ENCODE measurements at places on chromosomes 5 and 9. TPM values are rescaled to one million over a fixed set of nuclear protein-coding genes. Genes with fewer than 3 reads are reported as not detected.

DNA sequence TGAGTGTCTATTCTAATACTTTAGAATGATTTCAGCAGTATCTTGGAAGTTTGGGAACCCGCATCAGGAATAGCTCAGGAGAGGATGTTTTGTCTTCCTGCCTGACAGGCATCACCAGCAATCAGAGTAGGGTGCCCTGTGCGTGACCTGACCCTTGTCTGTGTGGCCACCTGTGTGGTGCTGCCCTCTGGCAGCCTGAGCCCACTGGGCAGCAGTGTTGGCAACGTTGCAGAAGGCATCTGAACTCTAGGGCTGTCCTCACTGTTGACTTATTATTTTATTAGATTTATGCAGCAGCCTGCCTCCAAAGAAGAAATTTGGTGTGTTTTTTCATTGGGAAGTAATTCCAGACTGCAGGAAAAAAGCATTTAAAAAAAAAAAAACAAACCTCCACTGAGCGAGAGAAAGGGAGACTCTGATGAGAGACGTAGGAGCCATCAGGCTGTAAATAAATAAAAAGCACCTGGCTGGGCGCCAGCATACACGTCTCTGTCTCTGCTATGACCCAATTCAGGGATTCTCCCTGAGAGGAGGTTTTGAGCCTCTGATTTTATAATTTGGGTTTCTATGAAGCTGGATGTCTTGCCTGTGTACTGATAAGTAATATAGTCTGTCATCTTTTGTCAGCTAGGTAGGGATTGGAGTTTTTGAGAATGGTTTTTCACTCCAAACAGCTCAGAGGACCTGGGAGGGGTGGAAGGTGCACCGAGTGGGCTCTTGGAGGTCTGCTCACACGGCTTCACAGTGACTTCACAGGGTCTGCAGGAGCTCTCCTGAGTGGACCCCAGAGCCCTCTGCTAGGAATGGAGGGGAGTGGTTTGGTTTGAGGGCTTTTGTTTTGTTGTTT lies 49.0 kb downstream of the FAM78A start:
- DNase-seq: peak; percentile 37

DNA sequence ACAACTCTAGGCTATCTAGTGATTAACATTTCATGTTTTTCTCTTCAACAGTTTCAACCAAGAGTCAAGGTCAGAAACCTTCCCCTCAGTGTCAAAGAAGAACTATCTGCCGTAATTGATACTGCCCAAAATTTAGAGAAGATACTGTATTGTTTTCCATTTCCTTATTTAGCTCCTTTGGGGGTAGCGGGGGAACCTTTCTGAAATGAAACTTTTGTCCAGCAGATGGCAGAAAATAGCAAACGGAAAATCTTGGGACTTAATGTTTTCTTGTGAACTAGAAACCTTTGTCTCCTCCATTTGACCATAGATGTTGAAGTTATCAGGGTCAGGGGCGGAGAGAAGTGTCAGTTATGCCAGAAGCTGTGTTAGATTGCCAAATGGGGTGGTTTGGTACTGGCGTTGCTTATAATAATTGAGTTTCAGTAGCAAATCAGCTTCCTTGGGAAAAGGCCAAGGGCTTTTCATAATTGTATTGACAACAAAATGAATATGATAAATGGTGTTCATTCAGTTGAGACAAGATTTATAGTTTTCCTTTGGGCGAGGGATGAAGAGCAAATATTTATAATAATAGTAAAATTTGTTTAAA lies 101.7 kb upstream of the TLX3 start:
- peak; percentile 66 for DNase-seq

GRCh38 chr5:180116077-180116999 lies 44.8 kb upstream of the RNF130 start:
- DNase-seq: no peak

- no peak for DNase-seq
These were observed 54.0 kb downstream of the DOCK8 start for GRCh38 chr9:268616-269015.

DNA sequence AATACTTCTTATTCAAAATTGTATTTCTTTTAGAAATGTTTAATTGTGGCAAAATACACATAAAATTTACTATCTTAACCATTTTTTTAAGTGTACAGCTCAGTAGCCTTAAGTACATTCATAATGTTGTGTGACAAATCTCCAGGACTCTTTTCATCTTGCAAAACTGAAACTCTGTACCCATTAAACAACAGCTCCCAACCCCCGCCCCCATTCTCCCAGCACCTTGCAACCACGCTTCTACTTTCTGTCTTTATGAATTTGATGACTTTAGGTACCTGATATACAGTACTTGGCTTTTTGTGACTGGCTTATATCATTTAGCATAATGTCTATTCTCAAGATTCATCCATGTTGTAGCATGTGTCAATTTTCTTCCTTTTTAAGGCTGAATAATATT lies 2.8 kb upstream of the IL5 start:
- DNase-seq: no peak

DNA sequence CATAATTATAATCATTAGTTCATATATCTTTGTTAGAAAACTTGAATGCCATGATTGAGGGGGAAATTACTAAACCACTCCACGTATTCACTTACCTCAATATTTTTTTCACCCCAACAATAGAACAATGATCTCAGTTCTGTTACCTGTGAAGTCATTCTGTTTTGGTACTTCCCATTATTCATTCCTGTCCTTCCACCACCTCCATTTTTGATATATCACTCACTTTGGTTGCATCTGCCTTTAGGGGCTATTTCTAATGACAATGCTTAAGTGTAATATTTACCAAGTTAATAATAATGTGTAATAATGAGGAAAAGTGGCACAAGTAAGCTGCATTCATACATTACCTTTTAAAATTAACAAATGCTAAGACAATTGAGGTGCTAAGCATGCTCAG lies 218.4 kb downstream of the SPATA31D1 start:
- no peak for DNase-seq

GRCh38 chr9:35226651-35227050 lies 64.8 kb downstream of the UNC13B start:
- DNase-seq: no peak

DNA sequence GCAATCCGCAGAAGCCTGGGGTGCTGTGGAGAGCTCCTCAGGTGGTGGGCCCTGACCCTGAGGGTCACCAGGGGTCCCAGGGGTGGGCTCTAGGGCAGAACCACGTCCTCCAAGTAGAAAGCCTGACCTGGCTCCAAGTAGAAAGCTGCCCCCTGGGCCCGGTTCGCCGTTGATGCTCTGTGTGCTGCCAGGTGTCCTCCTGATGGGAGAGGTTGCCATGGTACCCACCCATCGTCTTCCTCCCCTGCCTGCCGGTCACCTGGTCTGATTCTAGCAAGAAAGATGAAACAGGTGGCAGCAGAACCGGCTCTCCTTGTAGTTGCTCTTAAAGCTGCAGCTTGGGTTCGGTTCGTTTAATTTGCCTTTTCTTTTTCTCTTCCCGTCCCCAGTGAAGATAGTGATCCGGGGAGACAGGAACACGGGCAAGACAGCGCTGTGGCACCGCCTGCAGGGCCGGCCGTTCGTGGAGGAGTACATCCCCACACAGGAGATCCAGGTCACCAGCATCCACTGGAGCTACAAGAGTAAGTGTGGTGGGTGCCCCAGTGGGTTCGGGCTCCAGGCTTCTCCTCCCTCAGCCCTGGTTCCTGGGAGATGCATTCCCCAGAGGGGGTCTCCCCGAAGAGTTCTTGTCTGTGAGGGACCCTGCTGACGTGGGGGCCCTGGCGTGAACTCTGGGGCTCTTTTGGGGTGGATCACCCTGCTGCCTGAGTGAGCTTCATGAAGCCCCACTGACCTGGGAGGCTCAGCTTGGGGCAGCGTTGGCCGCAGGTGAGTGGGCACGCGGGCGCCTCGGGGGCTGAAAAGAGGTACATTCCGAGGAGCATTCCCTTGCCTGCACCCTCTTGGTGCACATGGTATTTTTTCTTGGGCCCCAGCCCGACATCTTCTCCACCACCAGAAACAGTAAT lies 15.6 kb downstream of the RABL6 start:
- DNase-seq: no peak

GRCh38 chr9:111274737-111275136 lies 55.3 kb downstream of the OR2K2 start:
- no peak for DNase-seq

DNA sequence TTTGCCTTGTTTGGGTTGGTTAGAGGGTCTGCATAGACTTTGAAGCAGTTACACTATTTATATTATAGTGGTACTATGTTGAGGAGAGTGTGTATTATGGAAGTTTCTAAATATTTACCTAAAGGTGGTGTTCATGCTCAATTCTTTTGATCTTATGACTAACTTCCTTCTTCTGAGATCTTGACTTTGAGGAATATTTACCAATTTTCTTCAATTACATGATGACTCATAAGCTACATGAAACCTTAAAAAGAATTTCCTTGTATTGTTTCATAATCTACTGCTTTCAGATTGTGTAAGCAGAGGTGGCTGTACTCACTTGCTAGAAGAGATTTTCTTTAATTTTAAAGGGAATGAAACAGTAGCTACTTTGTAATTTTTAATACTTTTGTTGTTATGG lies 276.1 kb downstream of the TAF11L14 start:
- DNase-seq: no peak

- DNase-seq: no peak
These were observed 10.9 kb upstream of the FRMPD1 start for GRCh38 chr9:37639841-37640240.

GRCh38 chr9:121283080-121283398 lies 15.1 kb downstream of the GSN start:
- peak; percentile 77 for DNase-seq

- no peak for DNase-seq
These were observed 626 bp downstream of the PSD2 start for GRCh38 chr5:139796061-139796806.

- DNase-seq: no peak
These were observed 53.6 kb downstream of the CWC27 start for GRCh38 chr5:64822320-64822719.

GRCh38 chr9:132485393-132485792 lies 75.4 kb downstream of the CFAP77 start:
- no peak for DNase-seq

DNA sequence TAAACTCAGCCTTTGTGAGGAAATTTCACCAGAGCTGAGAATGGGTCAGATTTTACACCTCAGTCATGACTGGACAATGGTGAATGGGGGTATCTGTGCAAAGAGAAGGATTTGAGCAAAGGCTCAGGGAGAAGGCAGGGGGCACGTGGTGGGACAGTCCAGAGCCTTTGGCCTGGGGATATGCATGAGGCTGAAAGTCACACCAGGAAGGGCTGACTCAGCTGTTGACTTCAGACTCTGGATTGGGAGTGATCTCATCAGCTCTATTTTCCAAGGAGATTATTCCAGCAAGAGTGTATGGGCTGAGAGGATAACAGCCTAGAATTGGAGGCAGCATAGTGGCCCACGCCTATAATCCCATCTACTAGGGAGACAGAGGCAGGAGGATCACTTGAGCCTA lies 53.6 kb downstream of the SAXO1 start:
- peak; percentile 59 for DNase-seq

GRCh38 chr5:16550316-16550952 lies 66.4 kb downstream of the RETREG1 start:
- no peak for DNase-seq

DNA sequence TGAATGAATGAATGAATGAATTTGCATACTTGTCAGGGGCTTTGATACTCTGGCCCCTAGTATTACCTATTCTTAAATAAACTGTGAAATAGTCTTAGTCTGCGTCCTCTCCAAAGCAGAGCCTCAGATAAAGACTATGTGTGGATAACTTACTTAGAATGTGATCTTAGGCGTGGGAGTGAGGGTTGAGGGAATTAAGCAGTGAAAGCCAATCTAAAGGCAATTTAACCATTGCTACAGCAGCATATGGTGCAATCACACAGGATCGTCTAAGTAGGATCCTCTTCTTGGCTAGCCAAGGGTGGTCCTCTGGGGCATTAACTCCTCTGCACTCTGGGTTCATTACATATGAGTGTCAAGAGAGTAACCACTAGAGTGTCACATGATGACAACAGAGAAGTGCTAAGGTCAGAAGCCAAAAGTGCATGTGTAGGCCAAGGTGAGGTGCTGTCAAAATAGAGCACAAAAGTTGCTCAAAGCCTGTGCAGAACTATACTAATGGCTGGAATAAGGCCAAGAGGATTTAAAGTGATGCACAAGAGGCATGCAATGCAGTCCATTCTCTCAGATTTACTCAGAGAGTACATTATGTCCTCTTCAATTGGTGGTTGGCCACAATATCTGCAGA lies 274.4 kb upstream of the SEMA6A start:
- peak; percentile 19 for DNase-seq

- no peak for DNase-seq
These were observed 560 bp downstream of the SCAI start for GRCh38 chr9:125142560-125143376.

- no peak for DNase-seq
These were observed 621 bp upstream of the GCNT4 start for GRCh38 chr5:75053054-75053303.

DNA sequence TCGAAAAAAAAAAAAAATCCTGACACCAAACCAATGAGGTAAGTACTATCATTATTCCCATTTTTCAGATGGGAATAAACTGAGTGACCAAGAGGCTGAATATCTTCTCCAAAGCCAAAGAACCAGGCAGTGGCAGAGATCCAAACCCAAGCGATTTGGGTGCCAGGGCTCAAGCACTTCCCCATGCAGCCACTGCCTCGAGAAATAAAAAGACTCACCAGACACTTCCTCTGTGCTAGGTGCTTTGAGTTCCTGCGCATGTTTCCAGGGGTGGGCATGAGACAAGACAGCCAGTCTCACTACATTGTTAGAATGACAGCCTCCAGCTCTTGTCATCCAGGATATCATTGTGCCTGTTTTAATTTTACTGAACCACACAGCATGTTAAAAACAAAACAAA lies 2.3 kb upstream of the RPL26L1 start:
- DNase-seq: no peak

DNA sequence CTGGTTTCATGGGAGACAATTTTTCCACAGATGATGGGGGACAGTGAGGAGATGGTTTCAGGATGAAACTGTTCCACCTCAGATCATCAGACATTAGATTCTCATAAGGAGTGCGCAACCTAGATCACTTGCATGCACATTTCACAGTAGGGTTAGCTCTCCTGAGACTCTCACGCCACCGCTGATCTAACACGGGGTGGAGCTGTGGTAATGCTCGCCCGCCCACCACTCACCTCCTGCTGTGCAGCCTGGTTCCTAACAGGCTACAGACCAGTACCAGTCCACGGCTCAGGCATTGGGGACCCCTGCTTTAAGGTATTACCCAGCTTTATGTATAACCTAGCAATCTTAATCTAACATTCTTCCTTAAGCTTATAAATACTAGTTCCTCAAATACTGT lies 35.6 kb downstream of the TTC39B start:
- no peak for DNase-seq

- DNase-seq: peak; percentile 27
These were observed 383.6 kb downstream of the CCDC171 start for GRCh38 chr9:15936306-15936921.

COX7C gene
- total RNA-seq: 236 TPM

UNC5A gene
- not detected for total RNA-seq

PCDHB12 gene
- 2.9 TPM for total RNA-seq

DRD1 gene
- total RNA-seq: 2.4 TPM

ZNF354C gene
- total RNA-seq: 15.9 TPM

FCN2 gene
- not detected for total RNA-seq

IPPK gene
- 4.3 TPM for total RNA-seq

CAMK4 gene
- 12.0 TPM for total RNA-seq

Measured in umbilical cord (tissue), 2 donors.